ENCODE measurements at places on chromosomes 3 and 15.

- DNase-seq: peak; percentile 34
Observed at GRCh38 chr15:44537735-44538240, 841 bp downstream of the EIF3J start.

DNA sequence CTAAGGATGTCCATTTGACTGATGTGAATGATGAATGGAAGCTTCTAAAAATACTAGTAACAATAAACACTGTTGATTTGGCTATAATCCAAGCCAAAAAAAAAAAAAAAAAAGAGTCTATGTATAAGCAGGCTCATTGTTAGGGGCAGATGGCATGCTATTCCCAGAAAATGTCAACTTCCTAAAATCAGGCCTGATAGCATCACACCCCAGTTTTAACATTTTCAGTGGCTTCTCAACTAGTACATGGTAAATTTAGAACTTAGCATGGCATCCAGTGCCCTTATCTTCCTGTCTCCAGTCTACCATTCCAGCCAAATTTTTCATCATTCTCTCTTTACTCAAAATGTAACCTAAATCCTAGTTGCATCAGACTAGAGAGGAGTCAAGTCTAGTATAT is 288.2 kb upstream of the ZNF385D start:
- no peak for DNase-seq

GRCh38 chr15:41933771-41934170 is 38.6 kb downstream of the EHD4 start:
- DNase-seq: peak; percentile 40

- DNase-seq: no peak
Observed at GRCh38 chr3:32337505-32337904, 54.1 kb upstream of the CMTM7 start.

- peak; percentile 71 for DNase-seq
Observed at GRCh38 chr3:54951405-54951804, 23.5 kb upstream of the LRTM1 start.

DNA sequence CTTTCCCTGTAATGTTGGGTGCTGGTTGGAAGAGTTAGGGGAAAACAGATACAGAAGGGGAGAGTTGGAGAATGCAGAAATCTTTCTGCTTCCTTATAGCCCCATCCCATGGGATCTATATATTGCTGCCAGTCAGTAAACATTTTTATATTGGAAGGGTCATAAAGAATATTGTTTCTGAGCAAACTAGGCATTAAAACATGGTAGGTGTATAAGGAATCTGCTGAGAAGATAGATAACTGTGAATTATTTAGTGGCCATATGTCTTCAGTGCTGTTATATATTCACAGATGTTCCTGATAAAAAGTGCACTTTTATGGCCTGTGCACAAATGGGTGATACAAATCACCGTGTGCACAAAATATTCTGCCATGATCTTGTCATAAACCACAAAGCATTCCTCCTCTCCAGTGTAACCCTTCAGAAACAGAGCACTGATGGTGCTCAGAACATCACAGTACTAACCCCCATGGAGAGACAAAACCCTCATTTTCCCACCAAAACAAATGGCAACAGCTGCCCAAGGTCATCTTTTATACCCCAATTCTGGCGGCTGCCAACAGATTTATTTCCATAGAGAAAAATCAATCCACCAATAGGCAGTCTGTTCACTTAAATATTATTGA is 269.3 kb downstream of the SLC9A9 start:
- no peak for DNase-seq

DNA sequence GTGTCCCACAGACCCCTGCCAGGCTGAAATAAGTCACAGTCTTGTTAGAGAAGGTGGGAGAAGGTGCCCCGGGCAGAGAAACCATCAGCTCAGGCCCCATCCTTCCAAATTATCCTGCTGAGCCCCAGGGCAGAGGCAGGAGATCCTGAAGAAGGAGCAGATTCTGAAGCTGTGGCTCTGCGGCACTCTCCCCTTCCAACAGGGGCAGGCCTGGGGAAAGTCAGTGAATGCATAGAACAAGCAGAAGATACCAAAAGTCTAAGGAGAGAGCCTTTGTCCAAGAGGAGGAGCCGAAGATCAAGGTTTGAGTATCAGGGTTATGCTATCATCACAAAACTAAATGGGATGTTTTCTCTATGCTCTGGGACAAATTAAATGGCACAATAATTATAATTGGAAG is 249.3 kb downstream of the XXYLT1 start:
- DNase-seq: no peak

GRCh38 chr3:139288266-139288821 is 55.5 kb upstream of the MRPS22 start:
- no peak for DNase-seq

DNA sequence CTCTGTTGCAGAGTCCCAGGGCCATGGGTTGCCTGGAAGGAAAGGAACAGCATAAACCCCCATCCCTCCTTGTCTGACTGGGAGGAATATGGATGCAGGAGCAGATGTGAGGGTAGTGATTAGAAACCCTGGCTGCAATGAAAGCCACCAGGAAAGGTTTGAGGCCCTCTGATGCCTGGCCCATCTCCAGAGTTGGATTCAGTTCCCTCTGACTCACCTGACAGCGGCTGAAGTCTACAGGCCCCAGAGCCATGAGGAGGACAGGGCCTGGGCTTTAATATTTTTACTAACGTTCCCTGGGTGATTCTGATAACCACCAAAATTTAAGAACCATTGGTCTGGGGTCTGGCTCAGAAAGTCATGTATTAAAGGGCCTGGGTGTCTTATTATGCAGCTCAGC is 214.0 kb downstream of the EPHB1 start:
- no peak for DNase-seq

DNA sequence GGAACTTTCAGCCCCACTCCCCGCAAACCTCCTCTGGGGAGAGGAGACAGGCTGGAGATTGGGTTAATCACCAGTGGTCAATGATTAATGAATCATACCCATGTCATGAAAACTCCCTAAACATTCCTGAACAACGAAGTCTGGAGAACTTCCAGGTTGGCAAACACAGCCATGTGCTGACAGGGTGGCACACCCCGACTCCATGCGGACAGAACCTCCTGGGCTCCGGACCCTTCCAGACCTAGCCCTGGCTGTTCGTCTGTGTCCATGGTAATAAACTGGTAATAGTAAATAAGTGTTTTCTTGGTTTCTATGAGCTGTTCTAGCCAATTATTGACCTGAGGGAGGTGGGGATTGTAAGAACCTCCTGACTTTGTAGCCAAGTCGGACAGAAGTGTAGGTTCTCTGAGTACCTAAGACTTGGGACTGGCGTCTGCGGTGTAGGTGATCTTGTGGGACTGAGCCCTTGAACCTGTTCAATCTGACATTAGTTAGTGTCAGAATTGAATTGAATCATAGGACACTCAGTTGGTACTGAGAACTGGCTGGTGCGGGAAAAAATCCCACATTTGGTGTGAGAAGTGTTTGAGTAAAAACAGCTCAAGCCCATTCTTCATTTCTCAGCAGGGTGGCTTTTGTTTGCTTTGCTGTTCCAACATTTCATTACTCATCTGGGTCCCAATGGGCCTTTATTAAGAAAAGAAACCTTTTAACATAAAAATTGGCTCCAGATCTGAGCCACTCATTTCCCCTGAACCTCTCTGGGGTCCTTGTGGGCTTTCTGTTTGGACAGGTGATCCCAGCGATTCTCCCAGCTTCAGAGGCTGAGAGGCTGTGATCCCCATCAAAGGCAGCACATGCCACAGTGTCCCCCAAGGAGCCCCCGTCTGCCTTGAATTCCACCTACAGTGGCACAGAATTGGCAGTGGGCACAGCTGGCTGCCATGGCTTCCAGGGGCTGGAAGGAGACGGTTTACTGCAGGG is 151.0 kb downstream of the TJP1 start:
- DNase-seq: no peak
